CD4-positive, CD25-positive, alpha-beta regulatory T cell (primary cell): ENCODE measurements at places on chromosomes 3 and 15.

DNA sequence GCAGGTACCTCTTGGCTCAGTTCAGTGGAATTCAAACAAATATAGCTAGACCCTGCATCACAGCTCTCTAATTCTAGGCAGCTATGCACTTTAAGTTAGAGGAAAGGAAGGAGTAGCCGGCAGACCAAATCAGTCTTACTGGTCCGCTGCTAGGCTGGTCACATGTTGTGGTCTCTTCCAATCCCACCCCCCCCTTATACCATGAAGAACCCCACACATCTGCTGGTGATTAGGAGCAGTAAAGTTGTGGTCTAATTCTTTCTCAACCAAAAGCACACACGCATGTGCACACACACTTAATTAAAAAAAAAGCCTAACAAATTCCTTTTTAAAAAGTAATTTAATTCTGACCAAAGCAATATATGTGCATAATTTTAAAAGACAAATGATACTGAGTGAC is 16.7 kb upstream of the SH3GL3 start:
- no peak for DNase-seq

DNA sequence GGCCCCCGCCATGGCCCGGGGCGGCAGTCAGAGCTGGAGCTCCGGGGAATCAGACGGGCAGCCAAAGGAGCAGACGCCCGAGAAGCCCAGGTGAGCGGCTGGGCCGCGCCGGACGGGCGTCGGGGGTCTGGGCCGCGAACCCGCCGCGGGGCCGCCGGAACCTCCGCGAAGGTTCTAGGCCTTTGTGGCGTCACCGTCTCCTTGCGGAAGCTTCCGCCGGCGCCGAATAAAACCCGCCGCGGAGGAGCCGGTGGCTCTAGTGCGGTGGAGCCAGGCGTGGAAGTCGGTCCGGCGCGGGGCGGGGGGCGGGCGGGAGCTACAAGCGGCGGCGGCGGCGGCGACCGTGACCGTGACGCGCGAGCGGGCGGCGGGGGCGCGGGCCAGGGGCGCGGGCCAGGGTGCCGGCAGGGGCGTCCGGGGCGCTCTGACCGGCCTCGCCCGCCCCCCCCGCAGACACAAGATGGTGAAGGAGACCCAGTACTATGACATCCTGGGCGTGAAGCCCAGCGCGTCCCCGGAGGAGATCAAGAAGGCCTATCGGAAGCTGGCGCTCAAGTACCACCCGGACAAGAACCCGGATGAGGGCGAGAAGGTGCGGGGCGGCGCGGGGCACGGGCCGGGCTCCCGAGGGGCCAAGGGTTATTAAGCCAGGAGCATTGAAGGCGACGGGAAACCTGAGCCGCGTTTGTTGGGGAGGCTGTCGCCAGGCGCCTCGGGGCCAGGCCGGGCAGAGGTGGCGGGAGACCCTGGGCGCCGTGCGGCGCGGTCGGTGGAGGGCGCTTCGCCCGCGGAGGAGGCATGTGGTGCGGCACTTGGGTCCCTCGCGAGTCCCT is at the start of gene DNAJA4:
Gene DNAJA4 (plus strand): TSS at position 259 of the 833 bp plus-strand sequence. CDS start 202 bp downstream, at position 461.
- peak; percentile 75 for DNase-seq

GRCh38 chr3:46883830-46884185 is 6.3 kb downstream of the PTH1R start:
- DNase-seq = no peak

DNA sequence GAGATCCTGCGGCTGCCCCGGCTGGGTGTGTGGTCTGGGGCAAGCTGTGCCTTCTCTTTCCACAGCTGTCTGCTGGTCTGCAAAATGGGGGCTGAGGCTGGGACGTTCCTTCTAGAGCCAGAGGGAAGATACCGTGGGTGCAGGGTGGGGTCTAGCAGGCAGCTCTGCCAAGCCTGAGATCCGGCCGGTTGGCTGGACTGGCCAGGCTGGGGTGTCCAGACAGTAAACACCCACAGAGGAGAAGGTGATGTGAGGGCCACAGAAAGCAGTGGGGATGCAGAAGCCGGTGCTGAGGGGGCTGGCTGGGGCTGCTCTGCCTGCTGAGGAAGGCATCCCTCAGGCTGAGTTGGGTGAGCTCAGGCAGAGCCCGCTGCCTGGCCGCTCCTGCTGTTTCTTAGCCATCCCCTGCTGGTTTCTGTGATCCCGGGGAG is 46.1 kb downstream of the FBLN2 start:
- DNase-seq = no peak

- no peak for DNase-seq
Observed at GRCh38 chr15:36643551-36643950, 64.1 kb downstream of the CDIN1 start.

- DNase-seq = no peak
Observed at GRCh38 chr3:153372326-153372725, 210.3 kb downstream of the RAP2B start.

DNA sequence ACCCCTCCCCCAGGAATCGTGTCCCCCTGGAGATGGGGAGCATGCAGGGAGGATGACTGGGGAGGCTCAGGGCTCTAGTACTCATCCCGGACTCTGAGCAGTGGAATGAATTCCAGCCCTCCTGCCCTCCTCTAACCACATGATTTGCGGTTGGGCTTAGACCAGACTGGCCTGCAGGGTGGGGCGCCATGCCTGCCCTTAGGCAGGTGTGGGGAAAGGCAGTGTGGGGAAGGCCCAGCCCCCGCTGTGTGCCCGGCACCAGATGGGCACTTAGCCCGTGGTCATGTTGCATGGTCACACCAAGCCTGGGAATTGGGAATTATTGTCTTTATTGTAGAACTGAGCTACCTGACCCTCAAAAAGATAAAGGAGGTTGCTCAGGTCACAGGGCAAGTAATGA is 283.8 kb downstream of the TLE3 start:
- no peak for DNase-seq

DNA sequence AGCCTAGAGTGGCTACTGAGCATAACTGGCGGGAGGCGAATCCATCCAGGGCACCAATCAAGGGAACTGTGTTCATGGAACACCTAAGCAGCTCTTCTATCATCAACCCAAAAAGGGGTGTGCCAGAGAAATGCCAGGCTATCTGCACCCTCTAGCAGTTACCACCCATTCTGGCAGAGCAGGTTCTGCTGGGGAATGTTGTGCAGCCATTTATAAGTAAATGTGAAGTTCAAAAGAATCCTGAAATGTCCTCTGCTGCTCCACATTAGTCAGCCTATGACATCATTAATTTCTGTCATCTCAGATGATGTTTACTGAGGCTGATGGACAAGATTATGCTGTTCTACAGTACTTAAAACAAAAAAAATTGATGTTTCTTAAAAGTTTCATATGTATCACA is 7.7 kb downstream of the SKIC8 start:
- no peak for DNase-seq

GRCh38 chr3:72255791-72256559 is 471.0 kb upstream of the PROK2 start:
- no peak for DNase-seq

DNA sequence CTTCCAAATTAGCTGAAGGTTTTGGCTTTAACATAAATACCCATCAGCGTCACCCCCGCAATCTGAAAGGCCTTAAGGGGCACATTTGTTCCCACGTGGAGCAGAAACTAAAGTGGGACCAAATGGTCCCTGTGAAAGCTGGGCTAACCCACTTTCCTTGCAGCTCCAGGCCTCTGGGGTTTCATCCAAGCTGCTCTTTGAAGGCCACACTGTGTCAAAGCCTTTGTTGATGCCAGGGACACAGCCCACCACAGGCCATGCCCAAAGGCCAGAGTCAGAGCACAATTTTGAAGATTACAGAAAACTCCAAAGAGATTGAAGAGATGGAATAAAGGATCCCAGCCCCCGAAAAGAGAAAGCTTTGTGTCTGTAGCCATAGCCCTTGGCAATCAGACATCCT is 2.7 kb upstream of the ADPGK start:
- no peak for DNase-seq

- DNase-seq = no peak
Observed at GRCh38 chr3:40532252-40532651, 7.5 kb downstream of the ZNF621 start.
